Activated T-cell treated with anti-CD3 and anti-CD28 coated beads, Interleukin-2, amount 50 U/mL, for 48 hours (primary cell): ENCODE measurements at places on chromosomes 12 and 14.

DNA sequence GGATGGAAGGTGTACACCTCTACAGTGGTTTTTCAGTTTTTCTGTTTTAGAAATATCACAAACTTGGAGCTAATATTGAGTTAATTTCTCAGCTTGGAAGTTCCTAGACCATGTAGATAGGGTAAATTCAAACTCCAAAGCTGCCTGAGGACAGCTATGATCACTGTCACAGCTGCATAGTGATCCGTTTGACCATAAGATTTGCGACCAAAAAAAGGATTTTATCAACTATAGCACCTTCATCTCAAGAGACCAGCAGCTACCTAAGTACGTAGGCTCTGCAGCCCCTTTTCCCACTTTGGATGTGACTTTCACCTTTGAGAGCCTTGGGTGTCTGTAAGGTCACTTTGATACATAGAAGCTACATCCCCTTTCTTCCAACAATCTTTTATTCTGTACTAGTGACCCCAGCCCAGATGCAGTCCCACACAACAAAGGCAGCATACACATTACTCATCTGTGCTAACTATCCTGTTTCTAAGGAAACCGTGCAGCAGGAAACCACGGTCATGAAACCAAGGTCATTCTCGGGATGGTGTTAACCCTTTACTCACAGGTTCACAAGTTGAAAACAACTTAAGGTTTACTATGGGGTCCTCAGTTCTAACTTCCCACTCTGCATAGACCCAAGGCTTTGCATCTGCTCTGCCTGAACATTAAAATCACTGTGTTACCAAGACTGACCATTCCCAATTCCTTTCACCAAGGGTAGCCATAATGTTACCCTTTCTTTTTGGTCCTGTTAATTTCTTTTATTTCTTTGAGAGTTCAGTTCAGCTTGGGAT, 75.4 kb downstream of the IFT81 start:
- DNase-seq = peak; percentile 23

DNA sequence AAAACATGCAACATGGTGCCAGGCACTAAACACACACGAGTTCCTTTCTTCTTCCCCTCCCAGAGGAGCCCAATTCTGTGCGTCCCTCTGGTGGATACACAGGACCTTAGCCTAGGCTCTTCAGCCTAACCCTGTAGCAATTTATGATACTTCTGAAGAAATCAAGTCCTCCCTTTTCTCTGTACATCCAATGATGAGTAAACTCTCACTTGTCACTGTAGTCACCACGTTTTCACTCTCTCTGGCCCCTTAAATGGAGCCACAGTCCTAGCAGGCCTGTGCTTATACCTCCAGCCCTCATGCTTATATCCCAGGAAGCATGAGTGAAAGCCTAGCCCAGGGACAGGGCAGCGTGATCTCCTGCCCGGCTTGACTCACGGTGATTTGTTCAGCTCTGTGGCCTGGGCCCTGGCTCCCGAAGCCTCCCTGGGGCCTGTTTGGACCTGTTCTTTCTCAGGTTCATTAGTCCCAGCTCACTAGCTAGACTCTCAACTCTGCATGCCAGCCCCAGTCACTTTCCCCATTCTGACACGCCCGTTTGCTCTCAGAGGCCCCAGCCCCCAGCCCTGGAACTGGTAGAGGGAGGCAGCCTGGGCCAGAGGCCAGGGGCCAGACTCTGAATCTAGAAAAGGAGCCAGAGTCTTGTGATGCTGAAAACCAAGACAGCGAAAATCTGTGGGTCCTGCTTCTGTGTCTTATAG, 24.1 kb upstream of the PLEKHG3 start:
- no peak for DNase-seq

- DNase-seq = no peak
These were observed 65.7 kb downstream of the TMEM30B start for GRCh38 chr14:61215222-61216020.

DNA sequence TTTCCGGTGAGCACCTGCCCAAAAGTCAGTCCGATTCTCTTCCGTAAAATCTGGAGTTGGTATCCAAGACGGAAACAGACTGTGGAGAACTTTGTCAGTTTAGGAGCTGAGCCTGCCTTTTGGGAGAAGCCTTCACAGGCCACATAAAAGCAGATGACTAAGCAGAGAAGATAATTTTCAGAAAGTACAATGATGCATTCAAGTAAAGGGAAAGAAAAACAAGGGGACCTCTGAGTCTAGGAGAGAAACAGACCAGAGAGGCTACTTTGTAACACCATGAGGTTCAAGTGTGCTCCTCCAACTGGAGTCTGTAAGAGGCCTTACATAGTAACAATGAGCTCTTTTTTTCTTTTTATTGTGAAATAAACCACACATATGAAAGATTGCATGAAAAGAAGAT, 21.1 kb downstream of the TMED8 start:
- DNase-seq = no peak

DNA sequence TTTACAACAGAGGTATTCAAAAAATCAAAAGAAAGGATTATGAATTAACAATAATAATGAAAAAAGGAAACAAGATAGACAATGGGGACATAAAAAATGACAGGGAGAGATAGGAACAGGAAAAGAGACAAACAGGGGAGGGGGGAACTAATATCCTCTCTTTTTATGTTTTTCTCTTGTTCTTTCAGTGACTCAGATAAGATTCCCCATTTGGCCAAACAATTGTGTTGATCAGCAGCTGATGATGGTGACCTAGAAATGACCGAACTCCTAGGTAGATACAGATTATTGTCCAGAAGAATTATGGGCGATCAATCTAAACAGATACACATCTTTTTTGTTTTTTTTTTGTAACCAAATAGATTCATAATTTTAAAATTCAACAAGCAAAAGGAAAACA, 1277.2 kb upstream of the FLRT2 start:
- DNase-seq = no peak

DNA sequence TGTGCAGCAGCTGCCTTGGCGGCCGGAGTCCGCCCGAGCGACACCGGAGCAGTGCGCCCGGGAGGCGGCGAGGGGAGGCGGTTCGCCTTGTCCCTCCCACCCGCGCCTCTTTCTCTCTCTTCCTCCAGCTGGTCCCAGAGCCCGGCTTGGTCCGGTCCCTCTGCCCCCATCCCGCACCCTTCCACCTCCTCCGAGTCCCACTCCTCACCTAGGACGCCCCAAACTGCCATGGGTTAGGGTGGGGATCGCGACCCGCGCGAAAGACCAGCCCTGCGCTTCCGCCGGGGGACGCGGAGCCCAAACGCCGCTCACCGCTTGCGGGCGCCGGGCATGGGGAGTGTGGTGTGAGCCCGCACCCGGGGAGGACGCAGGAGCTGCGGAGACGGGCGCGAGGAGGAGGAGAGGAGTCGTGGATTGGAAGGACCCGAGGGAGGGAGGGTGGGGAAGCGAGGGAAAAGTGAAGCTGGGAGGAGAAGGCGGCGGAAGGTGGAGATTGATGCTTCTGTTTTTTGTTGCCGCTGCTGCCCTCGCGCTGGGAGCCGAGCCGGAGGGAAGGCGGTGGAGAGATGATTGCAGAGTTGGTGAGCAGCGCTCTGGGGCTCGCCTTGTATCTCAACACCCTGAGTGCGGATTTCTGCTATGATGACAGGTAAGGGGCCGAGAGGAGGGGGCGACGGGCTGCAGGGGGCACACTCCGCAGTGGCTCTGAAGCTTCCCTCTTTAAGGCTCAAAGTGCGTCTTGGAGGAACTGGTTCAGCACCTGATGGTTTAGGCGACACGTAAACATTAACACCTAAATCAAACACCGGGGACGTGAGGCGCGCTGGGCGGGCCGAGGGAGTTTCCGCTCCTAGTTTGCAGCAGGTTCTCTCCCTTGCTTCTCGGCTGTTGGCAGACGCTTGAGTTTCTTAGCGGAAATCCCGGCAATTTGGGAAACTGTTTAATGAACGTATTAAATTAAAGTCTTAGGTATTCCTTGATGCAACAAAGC, 610 bp downstream of the TMTC2 start:
- peak; percentile 73 for DNase-seq

DNA sequence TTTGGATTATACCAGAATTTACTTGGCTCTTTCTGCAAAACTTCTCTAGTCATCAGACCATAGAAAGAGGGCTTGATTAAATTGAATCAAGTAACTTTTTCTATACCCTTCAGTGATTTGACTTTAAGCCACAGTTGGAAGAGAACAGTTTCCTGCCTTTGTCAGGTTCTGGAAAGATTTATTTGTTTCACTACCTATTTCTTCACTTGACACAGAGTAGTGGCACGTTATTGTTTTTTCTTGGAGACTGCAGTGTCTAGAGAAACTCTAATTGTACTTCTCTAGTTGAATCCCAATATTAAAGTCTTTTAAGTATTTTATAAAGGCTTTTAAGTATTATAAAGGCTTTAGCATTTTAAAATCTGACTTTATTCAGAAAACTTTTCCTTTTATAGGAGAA, 138.1 kb downstream of the TMEM117 start:
- no peak for DNase-seq

DNA sequence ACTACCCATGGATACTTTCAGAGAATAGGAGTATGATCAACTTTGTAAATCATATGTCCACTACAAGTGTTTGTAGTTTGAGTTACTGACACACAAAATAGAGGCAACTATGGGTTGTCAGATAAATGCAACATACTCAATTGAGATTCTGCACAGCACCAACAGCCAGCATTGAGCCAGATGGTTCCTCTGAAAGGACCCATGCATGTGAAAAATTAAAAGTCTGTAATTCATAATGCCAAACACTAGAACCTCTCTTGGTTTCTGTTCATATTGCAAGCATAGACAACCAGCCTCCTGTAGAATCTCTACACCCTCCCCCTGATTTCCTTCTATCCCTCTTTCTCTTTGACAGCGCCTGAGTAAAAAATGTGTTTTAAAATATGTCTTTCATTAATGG, 831.0 kb downstream of the C12orf50 start:
- DNase-seq = no peak

GRCh38 chr14:33323979-33324378, 385.3 kb downstream of the NPAS3 start:
- DNase-seq = no peak

DNA sequence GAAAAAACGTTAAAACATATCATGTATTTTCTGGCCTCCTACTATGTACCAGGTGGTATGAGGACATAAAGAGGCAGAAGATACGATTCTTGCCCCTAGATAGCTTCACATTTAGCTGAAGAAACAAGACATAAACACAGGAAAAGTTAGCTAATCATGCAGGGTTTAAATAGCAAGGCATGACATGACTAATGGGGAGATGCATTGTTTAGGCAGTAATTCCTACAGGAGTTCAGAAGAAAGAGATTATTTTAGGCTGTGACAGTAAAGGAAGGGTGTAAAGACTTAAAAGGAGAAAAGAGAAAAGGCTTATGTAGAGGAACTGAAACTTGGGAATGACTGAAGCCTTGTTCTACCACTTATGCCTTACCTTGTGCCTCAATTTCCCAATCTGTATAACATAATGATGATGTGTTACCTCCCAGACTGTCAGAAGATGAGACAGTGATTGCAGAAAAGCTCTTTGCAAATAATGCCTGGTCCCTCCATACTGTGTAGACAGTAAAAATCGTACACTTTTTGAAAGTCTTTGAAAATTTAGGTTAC, 44.4 kb downstream of the PRKCH start:
- no peak for DNase-seq

DNA sequence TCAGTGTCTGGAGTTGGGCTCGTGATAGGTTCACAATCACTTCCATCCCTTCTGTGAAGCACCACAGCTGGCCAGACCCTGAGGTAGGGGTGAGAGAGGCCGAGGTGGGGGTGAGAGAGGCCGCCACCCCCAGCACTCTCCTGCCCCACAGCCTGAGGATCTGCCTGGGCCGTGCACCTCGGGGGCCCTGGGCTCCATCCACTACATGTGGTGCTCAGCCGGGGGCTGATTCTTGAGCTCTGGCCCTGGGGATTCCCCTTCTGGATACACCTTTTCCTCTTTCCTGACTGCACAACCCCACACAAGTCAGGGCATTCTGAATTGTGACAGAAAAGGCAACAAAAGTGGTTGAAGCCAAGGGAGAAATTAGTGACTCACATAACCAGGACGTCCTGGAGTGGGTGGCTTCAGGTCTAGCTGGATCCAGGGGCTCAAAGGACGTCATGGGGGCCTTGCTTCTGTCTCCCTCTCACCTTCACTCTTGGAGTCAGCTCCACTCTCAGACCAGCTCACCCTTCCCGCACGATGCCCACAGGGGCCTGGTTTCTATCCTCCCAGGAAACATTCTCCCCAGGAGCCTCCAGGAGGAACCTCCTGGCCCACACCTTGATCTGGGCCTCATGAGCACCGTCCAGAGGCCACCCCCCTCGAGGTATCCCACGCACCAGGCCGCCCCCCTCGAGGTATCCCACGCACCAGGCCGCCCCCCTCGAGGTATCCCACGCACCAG, 12.1 kb upstream of the FBRSL1 start:
- DNase-seq = no peak

GRCh38 chr12:49792181-49792970, 35.8 kb downstream of the NCKAP5L start:
- no peak for DNase-seq

DNA sequence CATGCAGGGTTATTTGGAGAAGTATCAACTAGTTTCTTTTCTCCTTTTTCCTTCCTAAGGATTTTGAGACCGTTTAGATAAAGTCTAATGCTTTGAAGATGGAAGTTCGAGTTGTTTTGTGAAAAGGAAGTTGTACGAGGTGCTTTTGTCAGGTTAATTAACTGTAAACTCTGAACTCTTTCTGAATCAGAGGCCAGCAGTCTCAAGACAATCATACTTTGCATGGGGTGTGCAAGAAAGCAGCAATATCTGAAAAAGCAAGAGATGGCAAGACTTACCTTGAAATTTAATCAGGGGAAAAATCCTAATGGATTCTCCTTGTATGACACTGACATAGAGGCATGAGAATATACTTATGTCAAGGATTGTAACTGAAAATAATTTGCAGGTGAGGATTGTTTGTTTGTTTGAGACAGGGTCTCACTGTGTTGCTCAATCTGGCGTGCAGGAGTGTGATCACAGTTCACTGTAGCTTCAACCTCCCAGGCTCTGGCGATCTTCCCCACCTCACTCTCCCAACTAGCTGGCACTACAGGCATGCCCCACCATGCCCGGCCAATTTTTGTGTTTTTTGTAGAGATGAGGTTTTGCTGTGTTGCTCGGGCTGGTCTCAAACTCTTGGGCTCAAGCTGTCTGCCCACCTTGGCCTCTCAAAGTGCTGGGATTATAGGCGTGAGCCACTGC, 170.2 kb upstream of the HMGA2 start:
- no peak for DNase-seq

DNA sequence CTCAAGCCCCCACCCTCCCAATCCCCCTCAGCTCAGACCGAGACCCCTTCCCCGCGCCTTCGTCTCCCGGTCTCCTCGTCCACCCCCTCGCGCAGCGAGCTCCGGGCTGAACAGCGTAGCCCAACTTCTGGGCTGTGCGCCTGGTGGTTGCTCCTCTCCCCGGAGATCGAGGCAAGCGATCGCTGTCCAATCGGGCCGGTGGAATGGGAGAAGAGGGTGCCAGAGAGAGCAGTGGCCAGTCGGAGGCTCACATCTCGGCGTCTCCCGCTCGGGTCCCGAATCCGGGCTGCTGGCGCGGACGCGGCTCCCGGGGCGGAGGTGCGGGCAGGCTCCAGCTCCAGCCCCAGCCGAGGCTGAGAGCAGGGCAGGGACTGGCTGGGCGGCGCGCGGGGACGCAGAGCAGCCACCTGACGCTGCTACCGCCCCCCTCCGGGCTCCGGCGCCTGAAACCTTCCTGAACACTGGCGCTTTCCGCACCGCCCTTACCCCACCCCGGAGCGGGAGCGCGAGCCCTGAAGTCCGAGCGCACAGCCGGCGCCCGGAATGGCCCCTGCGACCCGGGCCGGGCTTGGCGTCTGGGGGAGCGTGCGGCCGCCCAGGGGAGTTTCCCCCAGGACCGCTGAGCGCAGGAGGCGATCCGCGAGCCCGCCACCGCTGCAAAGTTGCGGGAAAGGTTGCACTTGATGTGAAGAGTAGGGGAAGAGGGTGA, 508 bp upstream of the KCNH5 start:
- DNase-seq = no peak
